ENCODE measurements at places on chromosomes 5 and 9.
A peak's percentile ranks its signal among the peaks of the same experiment; 100 is the strongest.

GRCh38 chr9:99647604-99648003, 174.1 kb upstream of the NR4A3 start:
- no peak for DNase-seq

DNA sequence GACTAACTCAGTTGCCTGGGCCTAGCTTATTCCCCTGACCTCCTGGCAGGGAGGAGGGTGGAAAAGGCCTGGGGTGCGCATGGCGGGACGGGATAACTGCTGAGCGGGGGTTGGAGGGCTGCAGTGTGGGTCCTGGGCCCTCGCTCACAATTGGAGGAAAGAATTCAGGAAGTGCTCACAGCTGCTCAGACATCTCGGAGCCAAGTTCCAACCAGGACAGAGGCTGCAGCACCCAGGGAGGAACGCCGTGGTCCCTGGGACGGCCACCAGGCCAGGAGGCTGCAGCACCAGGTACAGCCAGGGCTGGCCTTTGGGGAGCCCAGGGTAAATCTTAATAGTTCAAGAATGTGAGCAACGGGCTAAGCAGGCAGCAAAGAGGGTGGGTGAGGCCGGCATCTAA, at the start of gene SPAAR:
TSS of gene SPAAR (plus strand) at position 217 of the 400 bp plus-strand sequence. CDS start 974 bp downstream, outside the sequence.
- no peak for DNase-seq

GRCh38 chr5:77430726-77431125, 61.4 kb downstream of the WDR41 start:
- DNase-seq, result no peak

- no peak for DNase-seq
Measured at GRCh38 chr9:92964607-92965060, 17.3 kb downstream of the FGD3 start.

DNA sequence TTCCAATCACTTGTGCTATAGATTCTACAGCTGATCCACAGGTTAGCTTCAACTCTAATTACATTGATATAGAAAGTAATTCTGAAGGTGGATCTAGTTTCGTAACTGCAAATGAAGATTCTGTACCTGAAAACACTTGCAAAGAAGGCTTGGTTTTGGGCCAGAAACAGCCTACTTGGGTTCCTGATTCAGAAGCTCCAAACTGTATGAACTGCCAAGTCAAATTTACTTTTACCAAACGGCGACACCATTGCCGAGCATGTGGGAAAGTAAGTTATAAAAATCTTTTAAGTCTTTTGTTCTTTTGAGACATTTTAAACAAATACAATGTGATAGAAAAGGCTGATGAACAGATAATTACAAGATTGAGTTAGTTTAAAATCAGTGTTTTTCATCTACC, 30.9 kb downstream of the ZFYVE16 start:
- no peak for DNase-seq

DNA sequence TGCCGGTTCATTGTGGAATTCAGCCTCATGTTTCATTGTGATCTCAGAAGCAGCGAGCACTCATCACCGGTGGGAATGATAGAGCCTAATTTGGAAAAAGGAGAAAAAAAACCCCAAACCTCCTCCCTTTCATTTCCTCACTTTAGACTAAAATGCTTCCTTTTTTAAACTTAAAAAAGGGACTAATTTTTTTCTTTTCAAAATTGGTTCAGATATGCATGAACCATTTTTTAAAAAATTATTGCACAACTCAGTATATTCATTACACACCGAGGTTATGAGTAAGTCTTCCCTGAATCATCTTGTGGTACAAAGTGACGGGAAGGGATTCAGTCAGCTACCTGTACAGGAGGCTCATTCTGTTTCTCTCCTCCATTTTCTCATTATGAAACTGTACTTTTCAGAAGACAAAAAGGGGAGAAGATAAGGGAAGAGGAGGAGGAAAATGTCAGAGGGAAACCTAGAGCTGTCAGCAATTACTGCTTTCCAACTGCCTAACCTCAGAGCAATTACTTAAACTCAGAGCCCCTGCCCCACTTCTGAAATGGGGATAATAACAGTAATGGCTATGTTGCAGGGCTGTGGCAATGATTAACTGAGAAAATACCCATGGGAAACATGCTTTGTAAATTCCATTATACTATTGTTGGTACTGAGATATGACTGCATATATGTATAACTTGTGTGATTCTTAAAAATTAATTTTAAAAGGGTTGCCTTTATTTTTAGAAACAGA, 24.0 kb downstream of the GALNT10 start:
- no peak for DNase-seq

DNA sequence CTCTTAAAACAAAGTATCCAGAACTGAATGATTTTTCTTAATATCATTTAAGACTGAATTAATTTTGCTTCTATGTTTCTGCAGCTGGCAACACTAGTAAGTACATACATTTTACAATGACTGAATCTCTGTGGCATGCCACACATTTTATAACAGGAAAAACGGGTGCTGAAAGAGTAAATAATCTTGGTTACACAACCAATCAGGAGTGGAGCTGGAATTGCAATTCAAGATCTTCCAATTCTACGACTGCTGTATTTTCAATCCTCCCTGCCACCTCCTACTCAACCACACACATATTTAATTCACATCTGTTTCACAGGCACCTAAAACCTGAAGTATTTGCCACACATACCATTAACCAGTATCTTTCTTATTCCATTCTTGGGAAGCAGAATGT, 52.7 kb upstream of the NR5A1 start:
- no peak for DNase-seq

- no peak for DNase-seq
Measured at GRCh38 chr5:139650031-139650688, 2.0 kb downstream of the CXXC5 start.

GRCh38 chr5:130331332-130331731, 427.1 kb downstream of the CHSY3 start:
- DNase-seq, result no peak

DNA sequence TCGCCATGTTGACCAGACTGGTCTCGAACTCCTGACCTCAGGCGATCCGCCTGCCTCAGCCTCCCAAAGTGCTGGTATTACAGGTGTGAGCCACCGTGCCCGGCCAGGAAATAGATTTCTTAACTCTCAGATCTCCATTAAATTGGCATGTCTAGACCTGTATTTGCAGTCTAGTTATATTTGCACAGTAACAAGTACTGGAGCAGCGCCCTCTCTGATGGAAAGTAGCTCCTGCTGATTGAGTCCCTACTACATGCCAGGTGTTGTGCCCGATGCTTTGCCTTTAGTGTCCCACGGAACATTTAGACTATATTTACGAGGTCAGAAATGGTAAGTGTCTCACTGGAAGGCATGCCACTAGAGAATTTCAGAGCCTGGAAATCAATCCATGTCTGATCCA, 15.8 kb upstream of the TMED9 start:
- no peak for DNase-seq

GRCh38 chr9:20199111-20199510, 410.3 kb upstream of the SLC24A2 start:
- DNase-seq, result no peak

DNA sequence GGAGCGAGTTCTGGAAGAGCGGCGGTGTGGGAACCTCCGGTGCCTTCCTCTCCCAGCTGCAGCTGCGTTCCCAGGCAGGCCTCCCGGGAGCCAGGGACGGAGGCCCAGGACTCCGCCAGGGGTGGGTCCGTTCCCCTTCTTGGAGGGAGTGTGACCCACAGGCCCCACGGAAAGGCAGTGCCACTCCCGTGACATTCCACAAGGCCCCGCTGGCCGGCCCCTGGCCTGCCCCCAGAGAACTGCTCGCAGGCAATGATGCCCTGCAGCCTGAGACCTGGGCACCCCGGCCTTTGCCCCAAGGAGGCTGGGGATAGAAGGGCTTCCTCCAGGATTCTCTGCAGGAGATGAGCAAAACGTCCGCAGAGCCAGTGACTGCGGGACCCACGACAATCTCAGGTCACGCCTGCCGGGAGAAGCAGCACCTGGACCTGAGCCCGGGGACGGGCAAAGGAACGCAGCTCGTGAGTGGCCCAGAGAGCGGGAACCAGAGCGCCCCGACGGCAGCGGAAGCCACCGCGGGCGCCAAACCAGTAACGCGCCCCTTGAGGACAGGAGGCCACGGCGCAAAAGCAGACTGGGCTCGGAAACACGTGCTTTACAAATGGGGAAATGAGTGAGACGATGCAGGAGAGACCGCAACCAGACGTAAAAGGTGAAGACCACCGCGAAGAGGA, 9.3 kb downstream of the OBP2B start:
- DNase-seq, result peak; percentile 20

DNA sequence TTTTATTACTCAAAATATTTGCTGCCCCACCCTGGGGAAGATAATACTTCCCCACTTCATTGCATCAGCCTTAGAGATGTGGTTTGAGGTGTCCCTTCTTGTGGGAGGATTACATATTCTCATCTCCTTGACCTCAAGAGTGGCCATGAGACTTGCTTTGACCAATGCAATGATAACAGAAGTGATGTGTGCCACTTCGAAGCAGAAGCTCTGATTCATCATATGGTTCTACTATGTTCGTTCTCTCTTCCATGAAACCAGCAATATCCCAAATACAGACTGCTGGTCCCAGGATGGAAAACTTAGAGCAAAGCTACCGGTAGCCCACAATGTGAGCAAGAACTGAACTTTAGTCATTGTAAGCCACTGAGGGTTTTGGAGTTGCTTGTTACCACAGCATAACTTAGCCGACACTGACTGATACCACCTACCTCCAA, 92.0 kb downstream of the THBS4 start:
- DNase-seq, result no peak

DNA sequence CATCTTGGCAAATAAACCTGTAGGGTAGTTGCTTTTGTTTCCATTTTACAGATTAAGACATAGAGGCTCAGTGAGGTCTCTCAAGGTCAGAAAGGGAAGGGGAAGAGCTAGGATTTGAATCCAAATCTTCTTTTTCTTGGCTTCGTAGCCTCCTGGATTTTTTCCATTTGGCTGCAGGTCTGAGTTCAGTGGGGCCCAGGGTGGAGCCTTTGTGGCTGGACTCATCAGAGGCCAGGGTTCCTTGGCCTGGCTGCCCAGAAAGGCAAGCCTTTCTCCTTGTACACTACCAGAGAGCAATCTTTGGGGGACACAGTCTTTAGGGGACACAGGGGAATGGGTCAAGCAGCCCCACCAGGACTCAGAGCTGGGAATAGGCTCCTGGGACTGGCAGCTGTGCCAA, 10.5 kb upstream of the TRAF1 start:
- DNase-seq, result no peak

GRCh38 chr5:146565764-146566367, 49.9 kb upstream of the GPR151 start:
- peak; percentile 77 for DNase-seq

DNA sequence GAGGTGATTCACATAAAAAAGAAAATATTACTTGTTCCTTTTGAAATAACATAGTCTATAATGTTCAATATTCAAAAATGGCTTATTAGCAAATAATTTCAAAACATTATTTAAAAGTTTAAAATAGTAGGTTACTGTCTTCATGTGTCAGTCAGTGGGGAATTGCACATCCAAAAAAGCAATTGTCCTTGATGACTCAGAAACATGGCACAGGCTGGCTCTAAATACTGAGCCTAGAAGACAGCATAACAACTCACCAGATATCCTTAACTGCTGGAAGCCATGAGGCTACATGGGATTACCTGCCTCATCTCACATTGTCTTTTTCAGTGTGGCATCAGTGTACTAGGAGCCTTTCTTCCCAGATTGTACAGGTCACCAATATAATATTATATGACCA, 439.5 kb upstream of the RGMB start:
- DNase-seq, result no peak

GRCh38 chr9:94879230-94879629, 152.7 kb downstream of the AOPEP start:
- no peak for DNase-seq

DNA sequence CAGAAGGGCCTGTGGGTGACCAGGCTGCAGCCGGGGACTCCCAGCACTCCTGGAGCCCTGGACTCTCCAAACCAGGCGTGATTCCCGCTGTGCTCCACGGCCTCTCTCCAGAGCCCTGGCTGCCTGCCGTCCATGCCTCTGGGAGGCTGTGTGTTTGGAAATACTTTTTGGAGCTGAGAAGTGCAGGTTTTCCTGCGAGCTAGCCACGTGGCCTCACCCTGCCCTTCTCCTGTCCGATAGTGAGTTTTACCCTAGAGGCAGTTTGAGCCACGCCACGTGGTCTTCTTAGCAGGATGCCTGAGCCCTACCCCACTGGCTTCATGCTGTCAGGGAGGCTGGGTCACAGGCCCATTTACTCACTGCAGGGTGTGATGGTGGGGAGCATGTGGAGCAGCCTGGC, 71.3 kb downstream of the COL5A1 start:
- DNase-seq, result no peak

DNA sequence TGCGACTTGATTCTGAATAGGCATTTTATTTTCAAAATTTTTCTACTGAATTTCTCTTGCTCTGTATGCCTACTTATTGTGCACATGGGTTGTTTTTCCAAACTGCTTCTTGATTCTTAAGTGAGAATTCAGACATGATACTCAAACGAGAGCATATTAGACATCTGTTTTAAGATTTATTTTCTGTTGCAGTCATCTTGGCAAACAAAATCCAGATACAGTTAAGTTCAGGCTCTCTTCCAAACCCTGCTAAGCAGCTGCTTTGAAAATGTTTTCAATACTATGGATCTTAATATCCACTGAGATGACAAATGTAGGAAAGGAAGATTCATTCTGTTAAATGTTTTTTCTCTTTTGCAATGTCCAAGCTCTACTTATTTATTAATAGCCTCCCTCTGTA, 4.5 kb downstream of the TMEM215 start:
- no peak for DNase-seq

- DNase-seq, result no peak
Measured at GRCh38 chr5:179322071-179323025, 22.9 kb downstream of the ADAMTS2 start.

DNA sequence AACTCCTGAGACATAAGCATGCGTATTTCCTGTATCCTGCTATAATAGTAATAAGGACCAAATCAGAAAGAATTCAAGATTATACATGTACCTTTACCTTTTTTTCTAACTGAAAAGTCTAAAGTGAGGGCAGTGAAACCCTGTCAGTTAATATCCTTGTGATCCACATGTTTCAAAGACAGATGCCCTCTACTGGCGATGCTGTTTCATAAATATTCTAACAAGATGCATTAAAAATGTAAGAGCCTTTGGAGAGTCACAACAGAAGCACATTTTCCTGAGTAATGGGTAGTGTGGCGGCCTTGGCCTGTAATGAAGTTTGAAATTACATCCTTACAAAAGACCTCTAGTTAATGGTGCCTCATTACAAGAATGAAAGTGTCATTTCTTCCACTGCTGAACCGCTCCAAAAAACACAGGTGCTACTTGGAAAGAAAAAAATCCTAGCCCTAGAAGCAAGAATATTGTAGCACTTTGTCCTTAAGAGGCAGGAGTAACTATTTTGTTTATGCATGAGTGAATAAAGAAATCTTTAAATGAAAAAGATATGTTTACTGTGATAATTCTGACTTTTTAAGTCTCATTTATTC, 232.6 kb downstream of the EPB41L4A start:
- DNase-seq, result peak; percentile 10

GRCh38 chr5:123000731-123001130, 35.8 kb downstream of the PPIC start:
- no peak for DNase-seq

Measured in NCI-H1092 treated with DMSO at 0.1 percent for 48 hours (cell line).